Stimulated activated CD8-positive, alpha-beta memory T cell treated with anti-CD3 and anti-CD28 coated beads, Interleukin-7, amount 100 ng/mL, for 1 hour (primary cell): ENCODE measurements at places on chromosomes 16 and 17.
A peak's percentile ranks its signal among the peaks of the same experiment; 100 is the strongest.

GRCh38 chr16:754656-755055, 5.9 kb upstream of the MSLN start:
- DNase-seq, result no peak

- no peak for DNase-seq
These were observed 48.6 kb downstream of the FOXL1 start for GRCh38 chr16:86626966-86627365.

DNA sequence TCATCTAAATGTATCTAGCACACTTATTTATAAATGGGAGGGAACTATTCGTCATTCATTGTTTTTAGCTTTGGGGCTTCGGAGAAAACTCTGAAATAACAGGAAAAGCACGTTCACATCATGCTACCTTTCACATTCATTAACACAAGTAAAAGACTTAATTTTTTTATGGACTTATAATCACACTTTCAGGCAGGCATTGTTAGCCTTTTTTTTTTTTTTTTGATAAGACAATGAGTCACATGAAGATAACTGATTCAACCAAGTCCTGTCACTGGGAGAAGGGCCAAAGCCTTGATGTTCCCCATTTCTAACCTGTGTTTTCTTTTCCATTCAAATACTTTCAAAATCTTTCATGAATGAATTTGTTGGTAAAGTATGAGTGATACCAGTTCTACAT, 631.3 kb upstream of the CA10 start:
- DNase-seq, result no peak

DNA sequence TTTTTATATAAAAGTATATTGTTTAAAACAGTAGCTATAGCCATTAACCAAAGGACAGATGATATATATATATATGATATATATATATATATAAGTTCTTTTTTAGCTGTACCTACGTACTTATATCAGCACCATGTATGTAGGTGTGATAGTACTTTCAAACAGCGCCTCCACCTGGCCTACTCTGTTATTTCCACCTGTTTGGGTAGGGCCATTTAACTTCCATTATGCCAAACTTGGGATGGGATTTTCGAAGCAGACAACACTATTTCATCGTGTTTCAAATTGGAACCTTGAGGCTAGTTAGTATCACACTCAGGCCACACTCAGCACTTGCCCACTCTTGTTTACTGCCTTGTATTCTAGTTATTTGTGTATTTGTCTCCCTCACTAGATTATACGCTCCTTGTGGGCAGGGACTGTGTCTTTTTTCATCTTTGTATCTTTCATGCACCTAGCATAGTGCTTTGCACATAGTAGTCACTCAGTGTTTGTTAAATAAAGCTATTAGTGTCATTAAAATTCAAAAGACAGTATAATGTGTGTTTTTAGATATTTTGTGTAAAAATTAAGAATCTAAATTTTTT, 11.8 kb upstream of the CLTC start:
- no peak for DNase-seq

DNA sequence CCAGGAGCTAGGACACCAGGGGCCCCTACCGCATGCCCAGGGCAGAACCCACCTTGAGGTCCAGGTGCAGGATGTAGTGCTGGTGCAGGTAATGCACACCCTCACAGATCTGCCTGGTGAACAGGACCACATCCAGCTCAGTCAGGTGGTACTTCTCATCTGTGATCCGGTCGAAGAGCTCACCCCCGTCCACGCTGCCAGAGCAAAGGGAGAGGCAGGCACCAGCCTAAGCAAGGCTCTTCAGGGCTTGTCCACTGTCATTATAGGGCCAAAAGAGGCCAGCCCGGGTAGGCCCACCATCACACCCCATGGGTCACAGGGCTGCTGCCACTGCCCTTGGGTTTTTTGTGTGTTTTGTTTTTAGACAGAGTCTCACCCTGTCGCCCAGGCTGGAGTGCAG, 21.0 kb downstream of the MYLK3 start:
- DNase-seq, result no peak

- DNase-seq, result no peak
These were observed 4.0 kb downstream of the CTC1 start for GRCh38 chr17:8243827-8244226.

GRCh38 chr17:27158382-27158781, 135.5 kb upstream of the WSB1 start:
- DNase-seq, result no peak

GRCh38 chr16:3003582-3004270, 9.0 kb upstream of the CLDN9 start:
- DNase-seq, result peak; percentile 89

DNA sequence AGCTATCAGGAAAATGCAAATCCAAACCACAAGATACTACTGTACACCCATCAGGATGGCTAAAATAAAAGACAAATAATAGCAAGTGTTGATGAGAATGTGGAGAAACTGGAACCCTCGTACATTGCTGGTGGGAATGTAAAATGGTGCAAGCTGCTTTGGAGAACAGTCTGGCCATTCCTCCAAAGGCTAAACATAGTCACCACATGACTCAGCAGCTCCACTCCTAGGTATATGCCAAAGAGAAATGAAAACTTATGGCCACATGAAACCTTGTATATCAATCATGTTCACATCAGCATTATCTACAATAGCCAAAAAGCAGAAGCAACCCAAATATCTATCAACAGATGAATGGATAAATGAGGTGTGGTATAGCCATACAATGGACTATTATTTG, 28.5 kb downstream of the VAC14 start:
- no peak for DNase-seq
